ENCODE measurements at places on chromosomes 11 and 22.

GRCh38 chr11:8068605-8069221, 12.3 kb upstream of the TUB start:
- peak; percentile 71 for DNase-seq

GRCh38 chr11:12448131-12448939, 71.0 kb downstream of the PARVA start:
- no peak for DNase-seq

GRCh38 chr11:130535520-130535919, 87.1 kb downstream of the ADAMTS15 start:
- DNase-seq = no peak

- DNase-seq = peak; percentile 73
Observed at GRCh38 chr11:118953265-118953664, 2.8 kb upstream of the UPK2 start.

GRCh38 chr11:28874706-28875105, 766.5 kb downstream of the METTL15 start:
- no peak for DNase-seq

- DNase-seq = no peak
Observed at GRCh38 chr11:66450560-66450959, 11.9 kb upstream of the MRPL11 start.

GRCh38 chr11:91998481-91998880, 226.1 kb upstream of the FAT3 start:
- no peak for DNase-seq

DNA sequence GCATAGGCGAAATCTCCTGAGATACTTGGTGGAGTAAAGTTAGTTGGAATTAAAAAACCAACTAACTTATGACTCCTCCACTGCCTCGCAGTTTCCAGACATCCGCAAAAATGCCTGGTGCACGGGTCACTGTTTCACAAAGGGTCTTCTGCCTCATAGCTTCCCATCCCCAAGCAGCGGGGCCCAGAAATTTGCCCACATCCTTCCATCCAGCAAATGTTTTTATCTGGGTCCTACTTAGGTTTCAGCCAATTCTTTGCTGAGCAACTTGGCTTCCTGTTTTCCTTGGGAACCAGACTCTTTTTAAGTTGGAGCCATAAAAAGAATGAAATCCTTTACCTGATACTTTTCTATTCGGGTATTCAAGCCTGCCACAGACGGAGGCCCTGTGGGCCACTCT, 36.2 kb downstream of the FZD4 start:
- DNase-seq = no peak

GRCh38 chr11:128190312-128190711, 397.0 kb downstream of the ETS1 start:
- no peak for DNase-seq

- no peak for DNase-seq
Observed at GRCh38 chr11:88363648-88364065, 26.1 kb upstream of the CTSC start.

- DNase-seq = no peak
Observed at GRCh38 chr11:117950993-117951961, 22.1 kb upstream of the TMPRSS13 start.

GRCh38 chr11:15779518-15779917, 576.8 kb downstream of the SOX6 start:
- DNase-seq = no peak

GRCh38 chr11:22169833-22170232, 23.1 kb upstream of the ANO5 start:
- no peak for DNase-seq

DNA sequence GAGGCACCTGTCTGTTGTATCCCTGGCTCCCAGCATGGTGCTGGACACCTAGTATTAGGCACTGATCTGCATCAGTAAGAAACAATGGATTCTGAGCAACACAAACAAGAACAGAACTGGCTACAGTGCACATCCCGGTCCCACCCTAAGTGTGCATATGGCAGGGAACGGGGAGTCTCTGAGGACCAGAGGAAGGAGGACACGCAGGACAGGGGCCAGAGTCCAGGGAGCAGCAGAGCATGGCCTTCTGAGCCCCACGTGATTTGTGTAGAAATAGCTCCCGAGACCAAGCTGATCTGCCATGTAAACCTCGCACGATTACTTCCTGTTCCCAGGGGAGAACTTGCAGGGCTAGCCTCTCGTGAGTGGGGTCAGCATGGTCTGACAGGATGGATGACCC, 12.7 kb upstream of the SNX32 start:
- no peak for DNase-seq

DNA sequence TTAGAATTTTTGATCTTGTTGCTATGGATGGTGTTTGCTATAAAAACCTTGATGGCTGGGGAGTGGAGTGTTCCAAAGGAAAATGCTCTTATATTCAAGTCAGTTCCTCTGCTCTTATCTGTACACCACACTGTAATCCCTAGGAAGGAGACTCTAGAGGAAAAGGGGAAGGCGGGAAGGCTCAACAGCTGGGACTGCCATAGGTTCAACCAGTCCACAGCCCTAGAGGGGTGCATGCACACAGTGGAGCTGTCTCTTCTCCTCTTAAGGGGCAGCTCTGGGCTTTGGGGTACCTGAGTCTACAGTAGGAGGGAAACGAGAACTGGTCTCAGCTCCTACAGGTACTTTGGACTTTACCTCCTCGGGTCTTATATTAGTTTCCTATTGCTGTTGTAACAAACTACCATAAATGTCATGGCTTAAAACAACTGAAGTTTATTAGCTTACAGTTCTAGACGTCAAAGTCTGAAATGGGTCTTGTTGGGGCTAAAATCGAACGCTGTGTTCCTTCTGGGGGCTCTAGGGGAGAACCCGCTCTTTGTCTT, 77.2 kb upstream of the ZBED5 start:
- DNase-seq = no peak

DNA sequence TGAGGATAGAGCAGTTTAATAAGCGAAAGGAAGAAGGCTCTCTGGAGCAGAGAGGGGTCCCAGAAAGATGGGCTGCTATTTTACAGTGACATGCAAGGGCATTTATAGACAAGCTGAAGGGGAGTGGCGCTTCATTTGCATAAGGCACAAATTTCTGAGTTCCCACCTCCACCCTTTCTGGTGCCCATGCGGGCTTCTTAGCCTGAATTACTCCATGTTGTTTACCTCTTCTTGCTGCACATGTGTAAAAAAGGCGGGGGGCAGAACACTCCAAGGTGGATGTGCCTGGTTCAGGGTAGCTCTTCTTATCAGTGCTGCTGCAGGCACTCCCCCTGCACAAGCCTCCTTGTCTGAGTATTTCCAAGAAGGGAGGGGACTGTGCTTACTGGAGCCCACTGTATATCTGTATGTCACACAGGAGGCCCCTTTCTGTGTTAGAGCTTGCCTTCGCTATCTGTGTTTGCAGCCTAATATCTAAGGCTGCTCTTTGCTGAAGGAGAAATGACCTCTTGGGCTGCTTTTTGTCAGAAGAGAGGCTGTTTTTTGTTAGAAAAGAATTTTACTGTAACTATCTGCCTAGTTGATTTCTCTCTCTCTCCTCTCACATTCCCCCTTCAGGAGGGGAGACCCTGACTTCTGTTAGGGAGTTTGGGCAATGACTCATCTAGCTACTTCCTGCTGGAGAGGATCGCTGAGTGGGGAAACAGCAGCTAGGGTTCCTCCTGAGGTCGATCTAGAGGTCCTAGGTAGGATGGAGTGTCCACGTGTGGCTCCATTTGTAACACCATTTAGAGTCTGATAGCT, 1057.0 kb upstream of the CNTN5 start:
- DNase-seq = no peak

GRCh38 chr11:7467652-7468051, 17.7 kb upstream of the OLFML1 start:
- DNase-seq = no peak

- DNase-seq = peak; percentile 60
Observed at GRCh38 chr11:22875869-22876473, 15.7 kb upstream of the CCDC179 start.

- no peak for DNase-seq
Observed at GRCh38 chr11:19474954-19475721, 234.4 kb upstream of the E2F8 start.

GRCh38 chr11:122642472-122642922, 13.0 kb upstream of the UBASH3B start:
- DNase-seq = no peak

- DNase-seq = no peak
Observed at GRCh38 chr22:19201869-19202798, 23.6 kb upstream of the SLC25A1 start.

- DNase-seq = peak; percentile 38
Observed at GRCh38 chr11:67504005-67504949, 886 bp downstream of the PITPNM1 start.

- no peak for DNase-seq
Observed at GRCh38 chr22:44459041-44459440, 39.0 kb downstream of the RTL6 start.

DNA sequence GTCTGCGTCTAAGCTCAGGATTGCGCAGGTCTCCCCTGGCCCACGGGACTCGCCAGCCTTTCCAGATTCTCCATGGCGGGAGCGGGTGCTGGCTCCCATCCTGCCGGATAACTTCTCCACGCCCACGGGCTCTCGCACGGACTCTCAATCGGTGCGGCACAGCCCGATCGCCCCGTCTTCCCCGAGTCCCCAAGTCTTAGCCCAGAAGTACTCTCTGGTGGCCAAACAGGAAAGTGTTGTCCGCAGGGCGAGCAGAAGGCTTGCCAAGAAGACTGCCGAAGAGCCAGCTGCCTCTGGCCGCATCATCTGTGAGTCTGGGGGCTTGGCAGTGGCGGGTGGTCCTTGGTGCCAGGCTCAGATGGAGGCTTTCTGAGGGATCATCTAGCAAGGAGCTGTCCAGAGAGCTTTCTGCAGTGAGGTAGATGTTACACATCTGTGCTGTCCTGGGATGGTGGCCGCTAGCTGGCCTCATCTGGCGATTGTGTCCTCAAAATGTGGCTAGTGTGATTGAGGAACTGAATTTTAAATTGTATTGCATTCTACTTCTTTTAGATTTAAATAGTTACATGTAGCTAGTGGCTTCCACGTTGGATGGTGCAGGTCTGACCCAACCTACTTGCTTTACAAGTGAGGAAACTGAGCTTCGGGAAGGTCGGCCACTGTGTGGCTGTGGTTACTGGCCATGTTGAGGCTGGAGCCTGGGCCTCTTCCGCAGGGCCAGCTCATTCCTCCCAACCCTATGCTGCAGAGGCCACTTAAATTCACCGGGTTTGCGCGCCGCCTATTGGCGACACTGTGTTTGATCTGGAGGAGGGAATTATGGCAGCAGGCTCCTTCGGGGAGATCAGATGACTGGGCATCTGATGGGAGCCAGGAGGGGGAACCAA, 6.7 kb downstream of the INCENP start:
- DNase-seq = no peak

DNA sequence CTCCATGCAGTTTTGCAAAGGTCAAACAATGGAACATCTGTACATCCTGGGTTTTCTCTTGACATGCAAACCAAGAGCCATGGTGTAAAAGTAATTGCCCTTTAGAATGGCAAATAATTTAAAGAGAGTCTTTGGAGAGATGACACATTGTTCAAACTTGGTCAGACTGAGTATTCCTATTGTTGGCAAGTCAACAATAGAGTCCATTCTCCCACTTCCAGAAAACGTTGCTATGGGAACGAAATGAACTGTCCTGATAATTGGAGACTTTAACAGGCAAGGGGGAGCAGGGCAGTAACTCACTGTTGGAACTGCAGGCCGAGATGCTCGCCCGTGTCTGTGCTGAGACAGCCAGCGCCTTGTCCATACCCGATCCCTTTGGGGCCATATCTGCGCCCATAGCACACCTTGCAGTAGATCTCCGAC, 13.9 kb downstream of the CSRP3 start:
- no peak for DNase-seq

GRCh38 chr11:129417458-129417857, 41.8 kb downstream of the BARX2 start:
- no peak for DNase-seq

- DNase-seq = no peak
Observed at GRCh38 chr11:117874253-117874909, 2.1 kb downstream of the FXYD6 start.

DNA sequence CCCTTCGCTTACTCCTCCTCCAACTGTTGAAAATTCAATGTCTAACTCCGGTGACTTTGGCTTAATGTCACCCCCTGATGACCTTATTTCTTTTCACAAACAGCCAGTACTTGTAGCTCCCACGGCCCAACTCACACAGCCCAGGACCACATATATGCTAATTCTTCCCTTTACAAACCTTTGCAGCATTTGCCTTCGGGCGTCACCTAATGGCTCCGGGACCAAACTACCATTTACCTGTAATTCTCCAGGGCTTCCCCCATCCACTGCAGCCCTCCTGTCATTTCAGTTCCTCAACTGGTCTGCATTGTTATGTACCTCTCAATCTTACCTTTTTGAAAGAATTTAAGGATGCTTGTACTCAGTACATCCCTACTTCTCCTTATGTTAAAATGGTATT, 29.8 kb upstream of the OR56B4 start:
- DNase-seq = no peak

GRCh38 chr11:45779602-45780001, 25.3 kb upstream of the SLC35C1 start:
- no peak for DNase-seq

DNA sequence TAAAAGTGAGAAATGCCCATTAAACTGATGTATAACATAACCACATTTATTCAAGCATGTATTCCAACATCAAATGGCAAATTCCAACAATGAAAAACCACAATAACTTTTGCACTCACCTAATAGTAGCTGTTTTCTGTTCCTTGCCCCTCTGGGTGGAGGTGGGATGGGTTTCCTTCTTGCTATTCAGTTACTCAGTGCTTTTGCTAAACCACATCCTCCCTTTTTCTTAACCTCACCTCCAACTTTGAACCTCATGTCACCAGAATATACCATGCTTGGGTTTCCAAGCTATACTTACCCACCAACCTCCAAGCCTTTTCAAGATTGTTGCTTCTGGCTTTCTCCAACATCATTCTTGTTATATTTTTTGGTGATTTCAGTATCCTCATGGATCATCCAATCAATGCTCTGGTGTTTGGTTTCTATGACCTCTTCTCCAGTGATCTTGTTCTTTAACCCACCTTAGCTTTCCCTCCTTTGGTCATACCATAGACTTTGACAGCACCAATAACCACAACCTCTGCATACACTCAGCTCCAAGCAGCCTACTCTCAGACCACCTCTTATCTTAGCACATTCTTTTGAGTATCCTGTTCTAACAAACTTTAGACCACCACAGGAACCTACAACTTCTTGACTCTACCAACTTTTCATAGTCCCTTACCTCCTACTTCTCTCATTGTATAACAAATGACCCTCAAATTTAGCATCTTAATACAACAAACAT, 3.2 kb upstream of the CCDC15 start:
- DNase-seq = no peak

- DNase-seq = no peak
Observed at GRCh38 chr11:108672113-108672512, 7.2 kb downstream of the DDX10 start.

DNA sequence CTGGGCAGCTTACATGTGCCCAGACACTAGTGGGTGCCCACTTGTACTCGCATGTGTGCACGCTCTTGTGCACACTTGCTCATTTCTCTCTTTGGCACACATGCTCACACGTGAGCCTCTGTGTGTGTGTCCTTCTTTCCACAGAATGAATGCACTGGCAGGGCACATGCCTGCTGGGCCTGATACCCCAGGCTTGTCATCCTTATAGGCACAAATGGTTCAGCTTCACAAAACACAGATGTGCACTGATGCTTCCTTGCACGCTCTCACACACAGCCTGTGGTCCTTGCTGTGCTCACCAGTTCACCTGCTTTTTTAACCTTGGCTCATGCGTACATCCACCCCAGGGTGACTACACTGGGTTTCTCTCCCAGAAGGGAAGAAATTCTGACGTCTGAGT, 174.8 kb downstream of the BUD13 start:
- no peak for DNase-seq

All from BE2C (cell line).